ENCODE measurements at places on chromosomes 11 and 22. TPM values are rescaled to one million over a fixed set of nuclear protein-coding genes. Genes with fewer than 3 reads are reported as not detected.

MS4A12 gene
- not detected for total RNA-seq

MUC6 gene
- total RNA-seq: not detected

LUZP2 gene
- total RNA-seq: 0.15 TPM

HTR3B gene
- total RNA-seq: not detected

ACRV1 gene
- total RNA-seq: not detected

PTPN5 gene
- 2.1 TPM for total RNA-seq

PGA5 gene
- total RNA-seq: 1.0 TPM

PIWIL4 gene
- total RNA-seq: 5.9 TPM

DNA sequence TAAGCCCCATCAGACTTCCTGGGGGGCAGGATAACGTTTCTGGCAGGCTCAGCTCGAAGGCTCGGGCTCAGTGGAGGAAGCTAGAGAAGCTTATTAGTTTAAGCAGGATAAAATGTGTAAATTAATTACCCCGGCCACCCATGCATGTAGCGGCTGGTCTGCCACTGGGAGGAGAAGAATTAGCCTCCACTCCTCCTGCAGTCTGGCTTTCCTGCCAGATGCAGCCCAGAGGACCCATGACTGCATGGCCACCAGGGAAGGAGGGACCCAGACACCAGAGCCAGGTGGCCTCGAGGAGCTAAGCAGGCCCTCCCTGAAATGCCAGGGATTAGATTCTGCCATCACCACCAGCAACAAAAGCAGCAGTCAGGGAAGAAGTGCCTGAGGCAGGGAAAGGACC lies 32.3 kb downstream of the TRIM29 start:
- DNase-seq: no peak

- no peak for DNase-seq
Measured at GRCh38 chr11:72493426-72494108, 59.2 kb upstream of the CLPB start.

- peak; percentile 70 for DNase-seq
Measured at GRCh38 chr11:114058026-114058706, 1.3 kb upstream of the ZBTB16 start.

GRCh38 chr11:117830674-117831351 lies 6.3 kb upstream of the FXYD2 start:
- DNase-seq: no peak

GRCh38 chr11:64107303-64107702 lies 58.6 kb downstream of the MACROD1 start:
- DNase-seq: no peak

DNA sequence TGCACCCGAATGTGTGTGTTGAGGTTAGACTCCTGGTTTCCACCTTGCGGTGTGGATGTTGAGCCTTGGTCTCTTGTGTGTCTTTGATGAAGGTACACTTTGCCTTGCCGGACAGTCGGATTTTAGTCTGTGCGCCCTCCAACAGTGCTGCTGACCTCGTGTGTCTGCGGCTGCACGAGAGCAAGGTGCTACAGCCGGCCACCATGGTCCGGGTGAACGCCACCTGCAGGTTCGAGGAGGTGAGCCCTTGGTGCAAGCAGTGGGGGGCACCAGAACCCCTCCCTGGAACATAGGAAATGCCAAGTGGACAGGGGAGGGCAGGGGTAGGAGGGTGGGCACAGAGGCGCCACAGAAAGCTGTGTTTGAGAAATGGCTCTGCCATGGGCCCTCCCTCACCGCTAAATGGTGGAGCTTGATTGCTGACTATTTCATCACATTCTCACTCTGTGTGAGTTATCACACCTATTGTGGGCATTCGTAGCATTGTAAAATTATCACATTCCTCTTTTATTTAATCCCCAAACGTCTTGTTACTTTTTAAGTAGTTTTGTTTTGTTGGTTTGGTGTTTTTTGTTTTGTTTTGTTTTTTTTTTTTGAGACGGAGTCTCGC lies 26.4 kb upstream of the PANX2 start:
- DNase-seq: no peak

- no peak for DNase-seq
Measured at GRCh38 chr22:27197052-27197451, 539.7 kb downstream of the MIAT start.

DNA sequence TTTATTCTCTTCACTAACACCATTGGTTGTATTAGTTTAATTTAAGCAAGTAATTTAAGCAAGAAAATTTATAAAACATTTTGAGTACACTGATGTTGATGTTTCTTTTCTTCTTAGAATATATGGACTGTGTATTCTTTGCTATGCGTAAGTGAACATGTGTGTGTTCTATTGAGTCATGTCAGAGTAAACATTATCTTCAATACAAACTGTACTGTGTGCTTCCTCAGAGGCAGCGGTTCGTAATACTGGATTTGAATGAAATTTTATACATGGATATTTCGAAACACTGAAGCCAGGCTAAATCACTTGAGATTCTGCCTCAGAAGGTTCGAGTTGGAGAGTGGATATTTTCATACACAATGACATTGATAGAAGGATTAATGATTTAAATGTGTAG lies 452.6 kb downstream of the LUZP2 start:
- no peak for DNase-seq

- DNase-seq: no peak
Measured at GRCh38 chr22:31692186-31692886, 30.3 kb upstream of the PISD start.

GRCh38 chr11:116217006-116217405 lies 555.8 kb downstream of the BUD13 start:
- DNase-seq: no peak

GRCh38 chr11:126727381-126727780 lies 273.2 kb downstream of the KIRREL3 start:
- DNase-seq: no peak

GRCh38 chr11:92277871-92278270 lies 53.3 kb downstream of the FAT3 start:
- no peak for DNase-seq

DNA sequence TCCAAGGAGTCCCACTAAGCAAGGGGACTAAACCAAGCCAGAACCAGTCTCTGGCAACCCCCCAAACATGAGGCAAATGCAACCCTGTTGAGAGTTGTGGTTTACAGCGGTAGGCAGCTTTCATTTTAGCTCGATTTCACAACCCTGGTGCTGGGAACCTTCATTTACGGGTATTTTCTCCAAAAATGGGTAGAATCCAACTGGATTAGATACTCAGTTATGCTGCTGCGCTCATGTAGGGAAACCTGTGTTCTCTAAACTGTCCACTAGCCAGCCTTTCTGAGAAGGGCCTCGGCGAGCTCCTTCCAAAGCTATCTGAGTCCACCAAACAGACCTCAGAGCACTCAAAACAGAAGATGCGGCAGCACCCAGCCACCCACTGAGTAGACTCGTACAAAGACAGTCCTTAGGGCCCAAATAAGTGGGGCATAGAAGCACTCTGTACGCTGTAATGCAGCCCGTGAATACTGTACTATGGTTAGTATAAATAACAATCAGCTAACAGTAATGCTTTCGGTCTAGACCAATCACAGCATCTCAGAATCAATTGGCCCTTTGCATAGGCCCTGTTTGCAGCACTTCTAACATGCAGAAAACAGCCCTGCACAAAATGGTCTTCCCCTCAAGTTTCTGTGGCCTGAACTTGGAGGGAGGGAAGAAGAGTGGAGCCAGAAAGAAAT lies 104.7 kb downstream of the ETS1 start:
- DNase-seq: no peak

DNA sequence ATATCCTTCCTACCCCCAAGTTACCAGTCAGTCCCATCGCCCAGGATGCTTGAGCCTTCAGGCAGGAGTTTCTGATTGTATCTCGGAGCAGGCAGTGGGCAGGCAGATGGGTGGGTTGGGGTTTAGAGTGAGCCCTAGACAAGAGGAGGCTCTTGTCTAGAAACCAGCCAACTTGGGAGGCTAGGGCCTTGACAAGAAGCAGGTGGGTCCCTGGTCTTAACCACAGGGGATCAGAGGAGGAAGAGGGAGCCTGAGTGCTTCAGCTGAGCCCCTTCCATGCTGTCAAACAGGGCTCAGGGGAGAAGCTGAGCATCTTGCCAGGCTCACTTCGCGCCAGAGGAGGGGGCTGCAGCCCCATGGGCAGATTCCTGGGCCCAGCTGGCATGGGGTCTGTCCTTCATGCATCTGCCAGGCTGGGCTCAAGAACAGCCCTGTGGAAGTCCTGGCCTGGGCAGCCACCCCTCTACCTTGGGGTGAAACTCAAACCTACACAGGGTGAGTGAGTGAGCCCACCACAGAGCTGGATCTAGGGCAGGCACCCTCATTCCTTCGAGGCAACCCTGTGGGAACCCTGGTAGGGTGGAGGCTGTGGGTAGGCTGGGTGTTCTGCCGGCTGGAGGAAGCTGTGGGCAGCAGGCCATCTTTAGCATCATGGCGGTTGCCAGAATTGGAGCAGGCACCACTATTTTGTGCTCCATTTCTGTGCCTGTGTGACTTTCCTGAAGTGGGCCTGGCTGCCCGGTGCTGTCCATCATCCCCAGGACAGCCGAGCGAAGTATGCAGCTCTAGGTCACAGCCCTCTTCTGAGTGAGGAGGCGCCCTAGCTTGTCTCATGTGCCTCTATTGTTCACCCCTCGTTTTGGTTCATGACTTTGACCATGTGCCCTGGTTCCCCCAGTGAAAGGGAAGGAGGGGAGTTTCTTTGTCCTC lies 108.1 kb downstream of the MORC2 start:
- no peak for DNase-seq

- no peak for DNase-seq
Measured at GRCh38 chr11:78949976-78950690, 375.5 kb upstream of the NARS2 start.

GRCh38 chr11:83158357-83158786 lies 1.4 kb downstream of the PCF11 start:
- no peak for DNase-seq

DNA sequence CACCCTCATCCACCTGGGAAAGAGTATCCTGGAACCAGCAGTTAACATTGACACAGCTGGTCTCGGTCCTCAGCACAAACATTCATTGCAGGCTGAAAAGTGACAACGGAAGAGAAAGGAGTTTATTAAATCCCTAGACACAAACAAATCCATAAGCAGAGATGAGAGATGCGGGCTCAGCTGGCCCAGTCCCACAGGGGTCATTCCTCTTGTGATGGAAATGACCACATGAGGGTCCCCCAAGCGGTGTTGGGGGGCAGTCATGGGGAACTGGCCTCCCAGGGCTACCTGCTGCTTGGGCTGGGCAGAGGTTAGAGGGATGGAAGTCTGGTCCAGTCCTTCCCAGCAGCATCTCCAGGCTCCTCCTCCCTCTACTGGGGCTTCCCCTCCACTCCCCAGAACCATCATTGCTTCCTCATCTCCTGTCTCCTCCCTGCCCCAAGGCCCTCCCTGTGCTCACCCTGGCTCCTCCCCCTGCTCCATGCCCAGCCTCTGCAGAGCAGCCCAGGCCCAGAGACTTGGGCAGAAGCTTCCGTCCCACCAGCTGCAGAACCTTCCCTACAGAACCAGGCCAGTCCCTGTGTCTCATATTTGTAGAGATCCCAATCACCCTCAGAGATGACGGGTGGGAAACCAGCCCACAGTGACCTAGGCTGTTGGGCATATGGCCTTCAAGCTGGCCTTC lies 5.4 kb upstream of the IGLL5 start:
- DNase-seq: no peak

DNA sequence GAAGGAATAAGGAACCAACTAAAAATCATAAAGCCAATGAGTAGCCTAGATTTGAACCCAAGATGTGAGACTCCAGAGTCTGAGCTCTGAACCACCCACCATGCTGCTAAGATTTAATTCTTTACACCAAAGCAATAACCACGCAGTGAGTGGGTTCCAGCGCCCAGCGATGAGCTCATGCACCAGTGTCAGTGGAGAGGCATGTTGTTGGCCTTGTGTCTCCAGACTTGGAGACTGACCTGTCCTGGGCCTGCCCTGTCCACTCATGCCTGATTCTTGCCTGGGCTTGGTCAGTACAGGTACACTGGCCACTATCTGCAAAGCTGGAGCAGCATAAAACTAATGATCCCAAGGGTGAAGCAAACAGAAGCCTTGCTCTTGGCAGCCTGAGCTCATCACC lies 53.9 kb upstream of the TIMP3 start:
- DNase-seq: no peak

DNA sequence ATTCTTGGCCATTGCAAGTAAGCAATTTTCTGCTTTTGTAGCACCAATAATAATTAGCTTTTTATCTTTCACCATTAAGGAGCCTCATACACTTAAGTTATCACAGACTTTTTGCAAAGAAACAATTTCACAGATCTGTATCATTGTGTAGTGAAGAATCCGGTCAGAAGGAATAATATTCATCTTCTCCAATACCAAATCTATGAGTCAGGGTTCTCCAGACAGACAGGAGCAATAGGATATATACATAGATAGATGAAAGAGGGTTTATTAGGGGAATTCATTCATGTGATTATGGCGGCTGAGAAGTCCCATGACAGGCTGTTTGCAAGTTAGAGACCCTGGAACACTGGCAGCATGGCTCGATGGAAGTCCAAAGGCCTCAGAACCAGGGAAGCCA lies 82.9 kb upstream of the UBASH3B start:
- DNase-seq: no peak

GRCh38 chr11:75635066-75635862 lies 33.6 kb downstream of the MAP6 start:
- DNase-seq: peak; percentile 76

GRCh38 chr11:100434821-100435641 lies 252.1 kb upstream of the ARHGAP42 start:
- no peak for DNase-seq

DNA sequence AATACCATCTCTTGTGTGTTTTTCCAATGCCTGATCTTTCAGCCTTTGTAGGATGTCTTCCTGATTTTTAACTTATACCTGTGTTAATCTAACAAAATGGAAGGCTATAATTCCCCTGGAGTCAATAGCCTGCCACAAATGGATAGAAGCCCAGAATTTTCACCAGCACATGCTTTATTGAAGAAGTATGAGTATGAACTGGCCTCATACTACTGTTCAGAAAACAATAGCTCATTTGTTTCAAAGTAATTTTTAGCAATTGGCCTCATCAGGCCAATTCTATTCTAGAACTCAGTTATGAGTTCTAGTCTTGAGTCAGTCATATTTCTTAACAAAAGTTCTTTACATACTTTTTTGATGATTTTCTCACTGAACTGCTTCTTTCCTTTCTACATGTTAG lies 40.6 kb upstream of the SLC37A2 start:
- no peak for DNase-seq
